Stimulated activated naive CD8-positive, alpha-beta T cell treated with anti-CD3 and anti-CD28 coated beads, Interleukin-15, amount 100 ng/mL, for 72 hours (primary cell): ENCODE measurements at places on chromosomes 2 and 18.

DNA sequence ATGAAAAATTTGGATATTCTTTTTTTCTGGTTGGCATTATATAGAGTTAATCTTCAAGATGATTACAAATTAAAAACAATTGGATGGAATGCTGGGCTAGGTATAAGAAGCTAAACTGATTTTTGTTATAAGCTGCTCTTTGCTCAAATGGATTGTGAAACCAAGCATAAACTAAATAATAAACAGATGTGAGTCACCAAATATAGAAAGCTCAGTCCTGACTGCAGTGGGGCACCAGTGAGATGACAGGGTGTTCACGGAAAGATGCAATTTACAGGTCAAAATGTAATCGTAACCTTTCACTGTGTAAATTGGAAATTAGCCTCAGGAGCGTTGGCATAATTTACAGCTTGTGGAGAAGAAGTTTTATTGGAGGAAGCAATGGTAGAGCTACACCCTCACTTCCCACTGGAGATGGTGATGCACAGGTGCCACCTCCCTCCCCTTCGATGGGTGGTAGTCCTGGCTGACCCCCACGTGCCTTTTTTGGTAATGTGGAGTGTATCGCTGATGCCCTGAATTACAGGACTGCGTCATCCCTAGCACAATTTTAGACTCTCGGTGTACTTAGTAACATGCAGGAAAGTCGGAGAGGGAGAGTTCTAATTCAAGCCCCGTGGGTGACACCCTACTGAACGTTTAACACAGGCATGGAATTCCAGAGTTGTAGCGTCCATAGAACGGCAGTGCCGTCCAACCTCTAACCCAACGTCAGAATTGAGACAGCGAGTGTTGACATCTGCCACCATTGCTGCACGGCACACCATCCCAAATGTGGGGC is 73.9 kb upstream of the NFATC1 start:
- DNase-seq, result no peak

DNA sequence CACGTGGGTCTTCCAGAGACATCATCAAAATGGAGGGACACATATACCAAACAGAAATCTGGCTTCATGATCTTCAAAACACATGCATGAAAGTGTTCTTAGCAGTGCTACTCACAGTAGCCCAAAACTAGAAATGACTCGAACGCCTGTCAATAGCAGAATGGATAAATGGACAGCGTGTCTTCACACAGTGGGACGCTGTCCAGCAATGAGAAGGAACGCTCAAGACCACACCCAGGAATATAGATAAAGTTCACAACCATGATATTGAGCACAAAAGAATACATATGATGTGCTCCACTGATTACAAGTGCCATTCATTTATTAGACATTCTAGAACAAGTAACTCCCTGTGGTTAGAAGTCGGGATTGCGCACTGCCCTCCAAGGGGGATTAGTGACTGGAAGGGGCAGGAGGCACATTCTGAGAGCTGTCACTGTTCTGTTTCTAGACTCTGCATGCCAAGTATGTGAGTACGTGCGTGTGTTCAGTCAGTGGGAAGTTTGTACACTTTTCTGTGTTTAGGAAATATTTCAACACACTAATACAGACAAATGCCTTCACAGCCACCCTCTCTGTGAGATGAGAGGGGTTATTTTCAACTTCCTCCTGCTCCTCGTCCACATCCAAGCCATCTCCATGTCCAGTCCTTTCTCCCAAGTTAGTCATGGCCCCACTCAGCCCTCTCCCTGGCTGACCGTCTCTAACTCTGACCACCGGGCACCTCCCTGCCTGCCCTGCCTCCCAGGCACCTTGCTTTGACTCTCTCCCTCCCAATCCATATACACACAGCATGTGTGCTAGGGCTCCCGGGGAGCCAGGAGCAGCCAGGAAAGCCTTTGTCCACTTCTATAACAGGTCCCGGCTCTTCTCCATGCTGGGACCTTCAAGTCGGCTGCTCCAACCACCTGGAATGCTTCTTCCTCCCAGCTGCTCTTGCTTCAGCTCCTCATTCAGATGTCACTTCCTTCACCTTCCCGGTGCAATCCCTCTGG is 26.9 kb upstream of the TNS1 start:
- DNase-seq, result peak; percentile 2

GRCh38 chr2:134362740-134363139 is 108.9 kb downstream of the MGAT5 start:
- no peak for DNase-seq

DNA sequence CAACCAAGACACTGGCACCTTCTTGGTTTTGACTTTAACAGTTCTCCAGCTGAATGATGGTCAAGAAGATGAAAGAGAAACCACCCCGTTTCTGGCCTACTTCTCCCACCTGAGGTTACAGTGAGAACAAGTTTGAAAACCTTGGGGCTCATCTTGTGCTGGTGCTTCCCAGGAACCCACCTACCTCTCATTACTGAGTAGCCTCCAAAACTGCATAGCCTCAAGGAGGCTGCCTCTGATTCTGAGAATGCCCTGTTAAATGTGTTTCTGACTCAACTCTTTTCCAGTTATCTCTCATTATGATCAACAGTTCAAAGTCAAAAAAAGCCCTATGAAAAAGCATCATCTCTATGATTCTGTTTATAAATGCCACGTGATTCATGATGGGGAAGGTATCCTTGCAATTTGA is 121.9 kb downstream of the CACNB4 start:
- DNase-seq, result peak; percentile 6

DNA sequence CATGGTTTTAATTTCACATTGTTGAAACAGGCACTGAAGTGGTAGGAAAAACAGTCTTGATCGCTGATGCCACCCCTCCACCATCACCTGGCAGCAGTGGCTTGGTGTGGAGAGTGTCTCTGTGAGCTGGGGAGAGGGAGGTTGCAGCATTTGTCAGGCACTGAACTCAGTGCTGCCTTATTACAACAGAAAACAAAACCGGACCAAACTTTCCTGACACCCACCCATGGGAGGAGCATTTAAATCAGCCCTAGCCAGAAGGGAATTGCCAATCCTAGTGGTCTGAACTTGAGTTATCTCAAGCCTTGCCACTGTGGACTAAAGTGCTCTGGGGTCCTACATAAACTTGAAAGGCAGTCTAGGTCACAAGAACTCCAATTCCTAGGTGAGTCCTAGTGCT is 103.0 kb upstream of the LGALSL start:
- no peak for DNase-seq

- peak; percentile 16 for DNase-seq
These were observed 605 bp downstream of the C2orf68 start for GRCh38 chr2:85611217-85611704.

DNA sequence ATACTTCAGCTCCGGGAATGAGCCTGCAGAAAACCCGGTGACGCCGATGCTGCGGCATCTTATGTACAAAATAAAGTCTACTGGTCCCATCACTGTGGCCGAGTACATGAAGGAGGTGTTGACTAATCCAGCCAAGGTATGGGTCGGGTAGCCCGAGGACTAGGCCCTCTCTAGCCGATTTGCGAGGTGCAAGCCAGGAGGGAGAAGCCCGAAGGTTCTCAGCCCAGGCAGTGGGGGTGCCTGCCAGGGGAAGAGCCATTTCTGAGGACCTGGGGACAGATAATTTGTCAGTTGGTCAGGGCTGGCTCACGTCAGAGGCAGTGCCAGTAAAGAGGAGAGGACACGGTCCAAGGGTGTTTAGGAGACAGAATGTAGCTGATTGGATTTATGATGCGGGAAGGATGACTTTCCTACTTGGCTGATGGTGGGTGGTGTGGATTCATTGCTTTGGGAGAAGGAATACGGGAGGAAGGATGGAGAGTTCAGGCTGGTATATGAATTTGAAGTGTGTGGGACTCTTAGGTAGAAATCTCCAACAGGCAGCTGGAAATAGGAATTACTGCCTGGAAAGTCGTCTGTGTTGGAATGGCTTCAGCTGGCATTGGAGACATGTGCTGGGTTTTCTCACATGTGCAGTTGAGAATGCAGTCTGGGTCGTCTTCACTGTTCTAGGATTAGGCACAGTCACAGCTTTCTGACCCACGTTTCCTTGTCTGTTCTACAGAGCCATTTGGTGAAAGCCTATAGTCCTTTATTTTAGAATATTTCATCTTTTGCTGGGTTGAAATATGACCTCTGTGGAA is 874 bp downstream of the NDUFAF7 start:
- DNase-seq, result peak; percentile 17

GRCh38 chr2:55133467-55134315 is 83.4 kb upstream of the RTN4 start:
- peak; percentile 75 for DNase-seq

- no peak for DNase-seq
These were observed 72.6 kb downstream of the TXNL1 start for GRCh38 chr18:56565551-56566345.

- no peak for DNase-seq
These were observed 53.9 kb upstream of the GALNT5 start for GRCh38 chr2:157203651-157204050.

- no peak for DNase-seq
These were observed 197.9 kb downstream of the LNPK start for GRCh38 chr2:175804122-175804521.

DNA sequence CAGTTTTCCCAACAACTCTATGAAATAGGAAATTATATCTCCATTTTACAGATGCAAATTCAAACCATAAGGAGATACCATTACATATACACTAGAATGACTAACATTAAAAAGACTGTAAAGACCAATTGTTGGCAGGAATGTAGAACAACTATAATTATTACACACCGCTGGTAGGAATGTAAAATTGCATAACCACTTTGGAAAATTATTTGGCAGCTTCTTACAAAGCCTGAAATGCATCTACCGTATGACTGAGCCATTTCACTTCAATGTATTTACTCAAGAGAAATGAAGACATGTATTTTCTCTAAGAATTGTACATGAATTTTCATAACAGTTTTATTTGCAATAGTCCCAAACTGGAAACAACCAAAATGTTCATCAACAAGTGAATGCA is 189.1 kb upstream of the BCL2L11 start:
- no peak for DNase-seq

DNA sequence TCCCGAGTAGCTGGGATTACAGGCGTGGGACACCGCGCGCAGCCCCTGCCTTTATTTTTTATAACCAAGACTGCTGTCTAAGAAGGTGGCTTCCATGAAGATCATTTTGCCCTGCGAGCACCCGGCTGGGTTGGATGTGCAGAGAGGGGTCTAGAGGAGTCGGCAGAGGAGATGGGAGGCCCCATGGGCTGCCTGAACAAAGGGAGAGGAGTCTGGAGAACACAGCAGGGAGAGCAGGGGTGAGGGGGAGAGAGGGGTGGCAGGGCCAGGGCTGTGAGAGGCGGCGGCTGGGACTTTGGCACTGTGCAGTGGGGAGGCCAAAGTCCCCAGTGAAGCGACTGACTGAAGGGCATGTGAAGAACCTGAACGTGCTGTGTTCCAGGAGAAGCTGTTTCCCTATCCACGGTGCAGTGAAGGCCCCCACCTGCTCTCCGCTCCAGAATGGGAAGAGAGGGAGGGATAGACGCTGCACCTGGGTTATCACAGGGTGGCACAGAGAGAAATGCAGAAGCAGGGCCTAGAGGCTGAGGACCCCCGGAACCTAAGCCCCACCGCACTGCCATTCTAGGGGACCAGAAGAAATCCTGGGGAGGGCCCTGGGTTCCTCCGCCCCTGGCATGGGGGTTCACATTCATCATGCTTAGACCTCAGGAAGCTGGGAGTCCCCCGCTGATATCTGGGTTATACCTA is 24.8 kb upstream of the FOSL2 start:
- no peak for DNase-seq

- peak; percentile 57 for DNase-seq
These were observed 84.2 kb upstream of the TTN start for GRCh38 chr2:178891265-178891958.

- DNase-seq, result no peak
These were observed 268.9 kb downstream of the TDRD15 start for GRCh38 chr2:21392649-21393048.

- no peak for DNase-seq
These were observed 640.2 kb upstream of the SLC39A10 start for GRCh38 chr2:195016841-195017240.

DNA sequence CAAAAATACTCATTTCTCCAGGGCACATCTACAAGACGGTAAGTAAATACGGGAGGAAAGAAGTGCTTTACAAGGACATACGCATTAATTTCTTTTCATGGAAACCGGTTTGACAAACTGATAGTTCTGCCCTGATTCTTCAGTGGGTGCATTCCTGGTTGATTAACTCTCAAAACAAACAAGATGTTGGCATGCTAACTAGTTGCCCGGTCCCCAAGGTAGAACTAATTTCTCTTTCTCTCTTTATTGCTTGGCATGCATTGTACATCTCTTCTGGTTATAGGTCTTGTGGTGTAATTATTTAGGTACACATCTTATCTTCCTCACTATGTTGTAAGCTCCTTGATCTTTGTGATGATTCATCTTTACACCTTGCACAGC is 46.9 kb upstream of the SPATS2L start:
- DNase-seq, result no peak

DNA sequence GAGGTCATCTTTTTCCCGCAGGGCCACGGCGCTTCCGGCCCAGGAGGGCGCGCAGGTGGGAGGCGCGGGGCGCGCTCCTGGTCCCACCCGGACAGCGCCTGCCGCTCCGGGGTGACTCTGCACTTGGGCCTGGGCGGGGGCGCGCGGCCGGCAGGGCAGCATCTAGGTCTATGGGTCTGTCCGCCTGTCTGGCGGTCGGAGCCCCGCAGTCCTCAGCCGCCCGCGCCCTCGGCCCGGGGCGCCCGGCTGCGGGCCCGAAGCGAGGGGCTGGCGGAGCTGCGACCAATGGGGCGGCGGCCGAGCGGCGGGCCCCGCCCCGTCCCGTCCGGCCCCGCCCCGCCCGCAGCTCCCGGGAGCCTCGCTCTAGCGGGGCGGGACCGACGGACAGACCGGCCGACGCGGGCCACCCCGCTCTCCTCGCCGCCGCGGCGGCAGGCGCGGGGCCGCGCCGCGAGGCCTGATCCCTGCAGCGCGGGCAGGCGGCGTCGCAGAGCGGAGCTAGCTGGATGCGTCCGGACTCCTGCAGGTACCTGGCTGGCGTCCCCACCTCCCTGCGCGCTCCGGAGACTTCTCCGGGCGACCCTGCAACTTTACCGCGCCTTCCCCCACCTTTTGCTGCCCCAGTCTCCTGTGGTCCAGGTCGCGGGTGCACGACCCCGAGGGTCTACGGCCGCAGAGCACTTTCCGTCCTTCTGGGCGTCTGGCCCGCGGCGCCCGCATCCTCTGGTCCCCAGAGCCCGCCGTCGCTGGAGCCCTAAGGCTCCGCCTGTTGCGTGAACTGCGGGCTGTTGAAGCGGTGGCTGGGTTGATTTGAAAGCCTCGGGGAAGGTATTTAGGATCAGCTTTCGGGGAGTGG is at the start of gene KCNS3:
Gene KCNS3 (plus strand): TSS at position 387 of the 856 bp plus-strand sequence. CDS start 52,342 bp downstream, outside the sequence.
- DNase-seq, result peak; percentile 12

- no peak for DNase-seq
These were observed 62.0 kb upstream of the CAB39 start for GRCh38 chr2:230650585-230651137.

GRCh38 chr2:236366049-236366387 is 101.8 kb upstream of the ASB18 start:
- no peak for DNase-seq

DNA sequence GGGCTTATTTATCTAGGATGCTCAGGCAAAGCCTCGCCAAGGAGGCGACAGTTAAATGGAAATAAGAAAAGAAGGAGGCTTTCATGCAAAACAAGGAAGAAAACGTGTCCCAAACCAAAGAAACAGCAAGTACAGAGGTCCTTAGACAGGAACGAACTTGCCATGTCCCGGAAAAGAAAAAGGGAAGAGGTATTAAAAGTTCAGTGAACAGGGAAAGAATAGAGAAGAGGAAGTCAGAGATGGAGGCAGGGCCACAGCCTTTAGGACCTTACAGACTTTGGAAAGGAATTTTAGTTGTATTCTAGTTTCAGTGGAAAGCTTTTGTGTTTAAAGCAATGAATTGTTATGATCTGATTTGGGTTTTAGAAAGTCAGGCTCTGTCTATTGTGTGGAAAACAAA is 22.1 kb downstream of the IKZF2 start:
- no peak for DNase-seq
